ENCODE measurements at places on chromosomes 3 and 15. TPM values are rescaled to one million over a fixed set of nuclear protein-coding genes. Genes with fewer than 3 reads are reported as not detected.

The NCEH1 gene
- 31.6 TPM for total RNA-seq

The VPS39 gene
- 37.0 TPM for total RNA-seq

The CCDC174 gene
- 24.8 TPM for total RNA-seq

The REC114 gene
- not detected for total RNA-seq

The RPL39L gene
- total RNA-seq, result 50.4 TPM

The SLC22A14 gene
- total RNA-seq, result not detected

The GUCA1C gene
- not detected for total RNA-seq

The DPPA2 gene
- not detected for total RNA-seq

The PPP1R14D gene
- total RNA-seq, result not detected

The LARP6 gene
- total RNA-seq, result 32.3 TPM

The CTXN2 gene
- not detected for total RNA-seq

The CLDN1 gene
- 11.3 TPM for total RNA-seq

The C3orf22 gene
- not detected for total RNA-seq

All from mammary microvascular endothelial cell (primary cell).